Endothelial cell of umbilical vein (primary cell): ENCODE measurements at places on chromosomes 2 and 18.
A peak's percentile ranks its signal among the peaks of the same experiment; 100 is the strongest.

DNA sequence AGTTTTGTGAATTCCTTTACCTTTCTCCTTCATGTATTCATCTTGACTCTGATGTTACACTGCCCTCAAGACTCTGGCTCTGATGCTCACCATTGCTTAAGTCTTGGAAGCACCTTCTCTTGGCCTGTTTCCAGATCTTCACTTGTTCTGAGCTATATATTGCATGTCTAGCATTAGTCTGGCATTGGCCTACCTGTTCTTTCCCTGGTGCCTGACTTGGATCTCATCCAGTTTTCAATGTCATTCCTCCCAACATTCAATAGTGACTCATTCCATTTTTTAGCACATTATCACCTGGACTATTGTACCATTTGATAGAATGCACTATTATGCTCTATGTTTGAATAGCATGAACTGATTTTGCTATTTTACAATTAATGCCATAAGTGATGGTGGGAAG, 127.3 kb upstream of the NYAP2 start:
- DNase-seq = no peak

DNA sequence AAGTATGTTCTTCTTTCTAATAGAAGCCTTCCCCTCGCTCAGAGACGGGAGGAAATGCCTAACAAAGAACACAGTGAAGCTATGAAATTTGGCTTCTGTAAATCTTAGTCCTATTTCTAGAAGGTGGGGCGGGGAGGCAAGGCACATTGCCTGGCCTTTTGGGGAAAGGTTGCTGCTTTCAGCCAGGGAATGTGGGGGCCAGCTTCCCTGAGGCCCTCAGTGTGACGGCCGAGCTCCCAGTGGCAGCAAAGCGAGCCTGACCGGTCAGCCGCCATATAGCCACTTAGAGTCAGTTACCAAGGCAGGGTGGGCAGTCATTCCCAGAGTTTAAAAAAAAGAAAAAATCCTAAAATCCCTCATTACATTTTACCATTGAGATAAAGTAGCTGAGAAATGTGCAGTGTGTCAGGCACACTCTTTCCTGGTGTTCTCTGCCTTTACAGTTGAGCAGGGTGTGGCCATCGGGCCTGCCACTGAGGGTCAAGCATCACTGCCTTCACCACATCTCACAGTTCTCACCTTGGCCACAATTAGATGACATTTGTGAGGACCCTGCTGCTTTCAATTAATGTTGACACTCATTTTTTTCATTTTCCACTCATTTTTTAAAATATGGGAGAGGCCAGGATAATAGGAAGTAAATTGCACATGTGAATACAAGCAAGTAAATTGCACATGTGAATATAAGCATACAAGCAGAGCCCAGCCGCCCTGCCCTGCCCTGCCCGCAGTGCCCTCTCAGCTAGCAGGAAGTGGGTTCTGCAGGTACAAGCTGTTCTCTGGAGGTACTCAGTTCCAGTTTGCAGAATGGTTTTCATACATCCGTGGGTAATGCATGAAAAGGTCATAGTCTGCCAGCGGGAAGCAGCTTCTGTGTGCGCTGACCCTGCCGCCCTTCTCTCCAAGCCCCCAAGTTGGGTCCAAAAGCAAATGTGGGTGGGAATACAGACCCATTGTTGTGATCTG, 76.9 kb downstream of the WDSUB1 start:
- DNase-seq = no peak

DNA sequence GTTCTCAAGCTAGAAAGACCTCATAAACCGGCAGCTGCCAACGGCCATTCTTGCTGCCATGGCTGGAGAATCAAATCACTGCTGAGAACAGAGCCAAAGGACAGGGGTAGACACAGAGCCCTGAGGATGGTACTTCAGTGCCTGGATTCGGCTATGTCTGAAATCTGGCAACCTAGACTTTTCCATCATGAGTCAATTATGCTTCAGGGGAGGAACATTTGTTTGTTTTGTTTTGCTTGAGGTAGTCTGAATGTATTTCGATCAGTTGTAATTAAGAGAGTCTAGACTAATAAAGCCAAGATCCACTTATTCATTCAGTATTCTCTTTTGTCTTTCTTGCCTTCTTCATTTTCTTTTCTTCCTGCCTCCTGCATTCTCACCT, 122.8 kb upstream of the SH3BP4 start:
- DNase-seq = no peak

DNA sequence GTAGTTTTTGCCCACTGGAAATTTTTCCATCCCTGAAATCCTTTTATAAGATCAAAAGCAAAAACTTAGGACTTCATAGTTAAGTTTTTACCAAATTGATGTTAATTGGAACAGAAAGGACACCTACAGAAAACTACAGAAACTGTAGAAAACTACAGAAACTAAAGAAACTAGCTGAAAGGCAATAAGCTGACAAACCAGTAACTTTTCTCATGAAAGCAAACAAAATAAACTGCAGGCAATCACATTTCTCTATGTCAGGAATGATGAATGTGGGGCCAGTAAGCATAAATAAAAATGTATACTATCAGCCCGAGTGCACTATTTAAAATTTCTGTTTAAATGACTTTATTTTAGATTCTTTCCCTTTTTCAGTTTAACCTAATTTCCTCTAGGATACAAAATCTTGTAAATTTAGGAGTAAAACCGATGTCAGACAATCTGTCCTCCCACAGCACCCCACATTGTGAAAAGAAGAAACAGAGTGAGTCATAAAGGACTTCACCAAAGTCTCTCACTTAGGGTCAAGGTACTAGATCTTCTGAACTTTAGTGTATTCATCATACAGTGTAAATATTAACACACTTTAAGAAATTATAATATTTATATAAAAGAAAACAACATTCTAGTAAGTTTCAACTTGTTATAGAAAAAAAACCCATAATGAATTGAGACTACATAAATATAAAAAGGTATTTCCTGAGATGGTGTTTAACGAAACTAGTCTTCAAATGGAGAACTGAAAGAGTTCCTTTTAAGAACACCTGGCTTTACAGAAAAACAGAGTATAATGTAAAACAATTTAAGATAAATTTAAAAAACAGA, 46.6 kb downstream of the USP40 start:
- DNase-seq = no peak

DNA sequence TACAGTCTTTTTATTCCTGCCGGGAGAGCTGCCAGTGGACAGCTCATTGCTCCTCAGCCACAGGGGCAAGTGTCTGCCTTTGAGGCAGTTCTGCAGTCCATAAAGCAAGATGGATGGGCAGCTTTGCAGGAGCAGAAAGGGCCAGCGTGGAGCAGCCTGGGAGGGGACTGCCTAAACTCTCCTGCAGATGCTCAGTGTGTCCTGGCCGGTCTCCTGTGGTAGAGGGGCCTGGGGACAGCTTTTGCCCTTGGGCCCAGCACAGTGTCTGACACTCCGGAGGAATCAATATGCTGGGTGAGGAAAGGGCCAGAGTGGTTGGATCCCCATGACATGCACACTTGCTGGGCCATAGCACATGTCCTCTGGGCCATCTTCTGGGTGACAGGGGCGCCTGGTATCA, 65.7 kb upstream of the DAPL1 start:
- DNase-seq = no peak

DNA sequence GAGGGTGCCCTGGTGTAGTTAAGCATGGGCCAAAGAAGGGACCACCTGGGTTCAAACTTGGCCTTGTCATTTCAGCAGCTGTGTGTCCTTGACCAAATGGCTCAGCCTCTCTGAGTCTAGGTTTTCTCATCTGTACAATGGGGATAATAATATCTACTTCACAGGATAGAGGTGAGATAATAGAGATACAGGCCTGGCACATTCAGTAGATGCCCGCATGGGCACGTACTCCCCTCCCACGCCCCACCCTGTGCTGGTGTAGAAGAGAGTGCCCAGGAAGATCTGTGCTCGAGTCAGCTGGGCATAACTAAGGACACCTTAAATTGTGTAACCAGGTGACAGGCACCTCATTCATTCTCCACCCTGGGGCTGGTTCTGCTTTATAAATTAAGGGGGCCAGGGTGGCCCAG, 8.4 kb upstream of the TMEM185B start:
- no peak for DNase-seq

DNA sequence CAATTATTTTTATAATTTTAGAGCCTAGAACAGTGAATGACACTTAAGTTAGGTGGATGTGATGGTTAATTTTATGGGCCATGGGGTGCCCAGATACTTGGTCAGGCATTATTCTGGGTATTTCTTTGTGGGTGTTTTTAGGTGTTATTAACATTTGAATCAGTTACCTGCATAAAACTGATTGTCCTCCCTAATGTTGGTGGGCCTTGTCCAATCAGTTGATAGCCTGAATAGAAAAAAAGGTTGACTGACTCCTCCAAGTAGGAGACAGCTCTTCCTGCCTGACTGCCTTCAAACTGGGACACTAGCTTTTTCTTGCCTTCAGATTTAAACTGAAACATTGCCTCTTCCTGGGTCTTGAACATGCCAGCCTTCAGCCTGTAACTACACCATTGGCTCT, 312.9 kb upstream of the FIGN start:
- DNase-seq = no peak

DNA sequence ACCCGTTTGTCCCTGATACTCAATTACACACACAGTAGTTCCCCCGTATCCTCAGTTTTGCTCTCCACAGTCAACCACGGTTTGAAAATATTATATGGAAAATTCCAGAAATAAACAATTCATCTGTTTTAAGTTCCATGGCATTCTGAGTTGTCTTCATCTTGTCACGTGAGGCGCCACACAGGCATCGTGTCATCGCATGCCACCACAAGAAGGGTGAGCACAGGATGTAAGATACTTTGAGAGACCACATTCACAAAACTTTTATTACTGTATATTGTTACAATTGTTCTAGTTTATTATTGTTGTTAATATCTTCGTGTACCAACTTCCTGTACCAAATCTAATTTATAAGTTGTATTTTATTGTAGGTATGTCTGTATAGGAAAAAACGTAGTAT, 17.7 kb downstream of the ADNP2 start:
- no peak for DNase-seq

DNA sequence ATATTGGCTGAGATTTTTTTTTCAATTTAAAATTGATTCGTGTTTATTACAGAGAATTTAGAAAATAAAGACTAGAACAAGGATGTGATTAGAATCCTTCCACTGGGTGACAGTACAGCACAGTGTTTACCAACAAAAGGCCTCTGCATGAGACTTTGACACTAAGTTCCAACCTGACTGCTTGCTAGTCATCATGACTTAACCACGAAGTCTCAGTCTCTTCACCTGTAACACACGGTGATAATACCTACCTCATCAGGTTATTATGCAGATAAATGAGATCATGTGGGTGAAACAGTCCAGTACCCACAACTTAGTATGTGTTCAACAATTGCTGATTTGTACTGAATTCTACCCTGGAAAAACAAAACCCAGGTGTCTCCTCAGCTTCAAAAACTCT, 151.2 kb downstream of the STK39 start:
- no peak for DNase-seq

DNA sequence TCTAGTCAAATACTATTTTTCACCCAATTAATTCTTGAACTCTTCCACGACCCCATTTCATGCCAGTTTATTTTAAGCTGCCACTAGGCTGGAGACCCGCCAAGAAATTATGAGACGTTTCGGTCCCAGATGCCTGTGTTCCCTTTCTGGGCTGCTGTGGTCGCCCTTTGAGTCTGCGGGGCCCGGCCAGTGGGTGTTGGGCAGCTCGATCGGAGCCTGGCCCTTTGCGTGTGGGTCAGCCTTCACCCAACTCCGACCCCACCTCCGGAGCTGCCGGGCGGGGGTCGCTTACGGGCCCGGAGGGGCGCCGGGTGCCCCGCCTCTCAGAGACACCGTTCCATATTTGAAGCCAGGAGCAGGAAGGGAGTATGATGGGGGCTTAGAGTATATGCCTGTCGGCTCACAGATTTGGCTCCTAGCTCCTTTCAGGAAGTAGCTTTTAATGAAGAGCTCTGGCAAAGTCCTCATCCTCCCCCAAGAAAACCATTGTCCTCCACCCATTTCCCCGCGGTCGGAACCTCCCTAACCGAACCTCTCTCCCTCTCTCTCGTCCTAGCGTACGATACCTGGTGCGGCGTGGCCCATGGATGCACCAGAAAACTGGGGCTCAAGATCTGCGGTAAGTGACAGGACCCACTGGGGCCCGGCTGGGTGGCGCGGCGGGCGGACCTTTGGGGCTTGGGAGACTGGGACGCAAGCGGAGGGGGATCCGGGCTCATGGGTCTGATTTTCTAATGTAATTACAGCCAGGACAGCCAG, 5.0 kb downstream of the GAD1 start:
- DNase-seq = no peak

GRCh38 chr2:239252801-239253200, 148.0 kb downstream of the HDAC4 start:
- DNase-seq = peak; percentile 75

GRCh38 chr2:30690126-30690561, 117.1 kb downstream of the CAPN13 start:
- no peak for DNase-seq

DNA sequence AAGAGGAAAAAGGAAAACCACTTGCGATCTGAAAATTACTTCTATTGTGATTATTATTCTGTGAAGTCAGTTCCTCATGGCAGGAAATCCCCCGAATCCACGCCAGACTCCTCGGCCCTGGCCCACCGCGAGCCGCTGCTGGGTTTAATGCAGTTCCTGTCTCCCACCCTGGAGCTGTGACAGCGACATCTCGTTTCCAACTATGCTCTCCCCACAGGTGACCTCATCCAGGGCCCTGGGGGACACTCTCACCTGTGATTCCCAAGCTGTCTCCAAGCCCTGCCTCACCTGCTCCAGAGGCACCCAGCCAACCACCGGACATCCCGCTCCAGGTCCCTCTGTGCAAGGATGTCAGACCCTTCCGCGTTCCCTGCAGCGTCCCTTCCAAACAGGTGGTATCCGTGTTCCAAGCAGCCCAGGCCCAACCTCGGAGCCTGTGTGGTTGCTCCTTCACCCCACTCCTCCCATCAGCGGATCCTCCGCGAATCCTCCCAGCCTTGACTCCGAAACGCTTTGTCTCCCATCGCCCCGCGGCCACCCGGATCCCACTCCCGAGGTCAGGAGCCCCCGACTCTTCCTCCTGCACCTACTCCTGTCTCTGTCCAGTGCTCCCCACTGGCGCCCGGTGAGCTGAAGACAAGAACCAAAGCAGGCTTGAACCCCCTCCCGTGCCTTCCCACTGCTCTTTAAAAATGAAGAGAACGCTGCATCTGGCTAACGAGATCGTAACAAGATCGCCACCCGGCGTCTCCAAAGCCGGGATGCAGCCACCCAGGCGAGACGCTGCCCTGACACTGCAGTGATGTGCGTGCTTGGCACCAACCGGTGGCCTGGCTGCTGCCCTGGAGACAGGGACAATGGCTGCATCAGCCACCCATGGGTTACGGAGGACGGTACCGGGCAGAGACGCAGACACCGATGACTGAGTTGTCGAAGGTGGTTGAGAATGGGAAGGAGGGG, 96.5 kb downstream of the NDUFA10 start:
- DNase-seq = no peak

DNA sequence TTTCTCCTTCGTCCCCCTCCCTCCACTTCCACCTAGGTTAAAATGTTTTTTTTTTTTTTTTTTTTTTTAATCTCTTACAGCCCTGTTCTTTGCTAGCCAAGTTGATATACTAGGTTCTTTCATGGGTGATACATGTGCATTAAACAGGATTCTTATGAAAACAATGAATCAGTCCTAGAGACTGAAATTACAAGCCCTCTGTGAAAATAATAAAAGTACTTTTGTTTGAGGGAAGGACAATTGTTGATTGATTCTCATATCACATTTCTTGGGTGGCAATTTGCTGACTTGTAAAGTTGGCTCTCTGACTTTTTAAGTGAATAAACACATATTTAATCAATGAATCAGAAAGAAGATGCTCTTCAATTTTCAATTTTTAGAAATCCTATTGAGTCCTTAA, 639.9 kb downstream of the LRP1B start:
- DNase-seq = no peak
